ENCODE measurements at places on chromosomes 2 and 18.

DNA sequence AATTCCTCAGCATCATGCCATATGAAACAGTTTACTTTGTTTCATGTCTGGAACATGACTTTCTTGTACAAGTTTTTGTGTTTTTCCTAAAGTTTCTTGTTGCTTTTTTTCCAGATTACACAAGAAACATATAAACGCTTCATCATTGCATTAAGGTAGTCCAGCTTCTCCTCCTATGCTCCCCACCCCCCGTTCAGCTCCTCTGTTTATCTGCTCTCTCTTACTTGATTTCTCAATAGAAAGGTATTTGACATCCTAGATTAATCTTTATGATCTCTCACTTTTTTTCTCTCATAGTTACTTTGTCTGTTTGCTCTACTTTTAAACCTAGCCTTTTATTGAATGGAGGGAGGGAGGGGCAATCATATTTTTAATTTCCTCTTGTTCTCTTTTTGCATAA, 25.4 kb downstream of the SLC40A1 start:
- DNase-seq, result no peak

GRCh38 chr18:46480226-46480625, 176.8 kb downstream of the LOXHD1 start:
- no peak for DNase-seq

DNA sequence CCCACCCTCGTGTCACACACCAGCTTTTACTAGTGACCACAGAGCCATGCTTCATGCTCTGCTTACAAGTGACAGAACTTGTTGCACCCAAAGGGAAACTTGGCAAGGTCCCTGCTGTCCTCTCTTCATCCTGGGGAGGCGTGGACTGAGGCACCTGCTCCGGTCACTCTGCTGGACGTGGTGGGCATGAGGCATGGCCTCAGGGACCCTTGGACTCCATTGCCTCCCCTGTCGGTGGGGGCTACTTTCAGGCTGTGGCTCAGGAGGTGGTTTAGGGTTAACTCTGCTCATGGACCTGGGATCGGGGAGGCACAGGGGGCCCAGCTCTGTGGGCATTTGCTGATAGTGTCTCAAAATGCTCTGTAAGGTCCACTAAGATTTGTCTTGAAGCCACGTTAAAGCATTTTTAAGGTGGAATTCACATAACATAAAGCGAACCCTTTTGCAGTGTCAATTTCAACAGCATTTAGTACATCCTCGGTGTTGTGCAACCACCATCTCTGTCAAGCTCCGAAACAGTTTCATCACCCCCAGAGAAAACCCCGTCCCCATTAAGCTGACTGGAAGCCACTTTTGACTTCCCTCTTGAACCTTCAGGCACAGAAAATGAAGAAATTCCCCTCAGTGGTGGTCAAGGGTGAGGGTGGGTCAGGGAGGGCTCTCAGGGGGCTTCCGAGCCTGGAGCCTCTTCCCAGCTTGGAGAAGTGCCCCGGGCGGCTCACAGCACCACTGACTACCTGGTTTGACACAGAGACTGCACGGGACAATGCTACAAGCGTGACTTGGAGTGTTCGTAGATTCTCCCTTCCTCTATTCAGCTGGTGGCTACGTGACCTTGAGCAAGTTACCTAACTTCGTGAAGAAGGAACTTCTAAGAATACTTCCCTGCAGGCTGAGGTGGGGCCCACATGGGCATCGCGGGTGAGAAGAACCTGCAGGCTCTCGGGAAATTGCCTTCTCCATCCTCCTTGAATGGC, 100.0 kb upstream of the HDAC4 start:
- no peak for DNase-seq

DNA sequence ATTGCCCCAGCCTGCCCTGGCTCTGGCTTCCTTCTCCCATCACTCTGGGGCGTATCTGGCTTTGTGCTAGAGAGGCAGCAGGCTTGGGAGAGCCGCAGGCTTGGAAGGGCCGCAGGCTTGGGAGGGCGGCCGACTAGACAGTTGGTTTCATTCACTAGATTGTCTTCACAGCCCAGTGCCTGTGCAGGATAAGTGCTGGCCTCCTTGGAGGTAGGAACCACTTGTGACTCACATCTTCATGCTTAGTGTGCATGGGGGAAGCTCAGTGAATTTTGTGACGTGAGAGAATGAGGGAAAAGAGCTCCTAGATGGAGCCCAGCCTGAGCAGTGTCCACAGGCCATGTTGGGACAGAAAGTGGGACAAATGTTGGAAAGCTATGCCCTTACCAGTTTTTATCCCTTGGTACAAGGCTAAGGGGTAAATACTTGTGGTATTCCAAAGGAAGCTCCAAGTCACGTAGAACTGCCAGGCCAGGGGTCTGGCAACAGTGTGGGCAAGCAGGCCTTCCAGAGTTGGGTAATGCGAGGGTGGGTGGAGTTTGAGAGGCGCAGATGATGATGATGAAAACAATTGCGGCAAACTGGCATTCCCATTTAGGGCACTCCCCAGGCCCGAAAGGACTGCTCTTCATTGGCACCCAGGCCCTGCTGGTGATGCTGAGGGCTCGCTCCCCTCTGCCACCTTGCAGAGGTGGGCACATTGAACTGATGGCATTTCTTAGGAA, 100.1 kb downstream of the DDX1 start:
- DNase-seq, result no peak

DNA sequence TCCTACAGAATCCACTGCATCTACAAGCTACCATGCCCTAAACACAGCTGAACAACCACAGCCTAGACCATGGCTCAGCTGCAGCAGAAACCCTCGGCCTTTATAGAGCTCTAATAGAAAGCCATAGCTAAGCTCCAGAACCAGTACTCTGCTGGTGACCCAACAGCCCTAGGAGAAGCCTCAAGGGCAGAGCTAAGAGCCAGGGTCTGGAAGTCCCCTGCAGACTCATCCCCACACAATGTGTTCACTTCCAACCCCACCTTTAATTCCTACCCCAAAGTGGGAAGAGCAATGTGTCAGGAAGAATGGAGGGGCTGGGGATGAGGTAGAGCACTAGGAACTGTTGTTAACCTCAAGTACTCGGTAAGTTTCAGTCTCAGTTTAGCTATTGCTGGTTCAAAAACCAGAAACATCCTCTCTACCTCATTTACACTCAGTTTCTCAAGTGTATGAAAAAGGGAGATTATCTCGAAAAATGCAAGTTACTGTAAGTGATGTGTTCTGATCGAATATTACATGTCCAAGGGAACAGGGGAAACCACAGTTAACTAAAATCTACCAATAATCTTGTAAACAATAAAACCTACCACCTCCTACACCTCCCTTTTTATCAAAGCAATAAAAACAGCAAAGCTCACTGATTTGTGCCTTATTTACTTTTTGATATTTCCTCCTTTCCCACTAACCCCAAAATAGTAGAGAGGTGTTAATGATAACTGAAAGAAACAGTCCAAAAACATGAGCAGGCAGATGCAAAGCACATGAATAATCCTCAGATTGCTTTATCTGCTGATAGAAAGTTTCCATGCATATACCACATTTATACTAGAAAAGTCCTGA, 36.2 kb downstream of the THADA start:
- DNase-seq, result no peak

GRCh38 chr2:128753321-128753720, 434.7 kb upstream of the HS6ST1 start:
- no peak for DNase-seq

DNA sequence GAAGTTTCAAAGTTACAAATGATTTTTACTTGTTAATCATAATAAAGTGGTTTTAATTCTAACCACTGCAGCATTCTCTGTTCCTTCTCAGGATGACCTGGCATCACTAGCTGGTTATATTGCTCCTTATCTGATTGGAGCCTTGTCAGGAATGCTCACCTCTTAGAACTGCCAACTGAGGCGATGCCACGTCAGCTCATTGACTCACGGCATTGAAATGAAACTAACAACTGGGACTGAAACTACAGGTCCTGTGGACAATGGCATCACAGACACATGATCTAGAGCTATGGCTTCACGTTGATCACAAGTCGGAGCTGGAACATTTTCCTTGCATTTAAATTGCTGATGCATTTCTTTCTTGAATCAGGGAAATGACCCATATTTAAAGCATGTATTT, 54.9 kb upstream of the MAP2 start:
- DNase-seq, result peak; percentile 76

DNA sequence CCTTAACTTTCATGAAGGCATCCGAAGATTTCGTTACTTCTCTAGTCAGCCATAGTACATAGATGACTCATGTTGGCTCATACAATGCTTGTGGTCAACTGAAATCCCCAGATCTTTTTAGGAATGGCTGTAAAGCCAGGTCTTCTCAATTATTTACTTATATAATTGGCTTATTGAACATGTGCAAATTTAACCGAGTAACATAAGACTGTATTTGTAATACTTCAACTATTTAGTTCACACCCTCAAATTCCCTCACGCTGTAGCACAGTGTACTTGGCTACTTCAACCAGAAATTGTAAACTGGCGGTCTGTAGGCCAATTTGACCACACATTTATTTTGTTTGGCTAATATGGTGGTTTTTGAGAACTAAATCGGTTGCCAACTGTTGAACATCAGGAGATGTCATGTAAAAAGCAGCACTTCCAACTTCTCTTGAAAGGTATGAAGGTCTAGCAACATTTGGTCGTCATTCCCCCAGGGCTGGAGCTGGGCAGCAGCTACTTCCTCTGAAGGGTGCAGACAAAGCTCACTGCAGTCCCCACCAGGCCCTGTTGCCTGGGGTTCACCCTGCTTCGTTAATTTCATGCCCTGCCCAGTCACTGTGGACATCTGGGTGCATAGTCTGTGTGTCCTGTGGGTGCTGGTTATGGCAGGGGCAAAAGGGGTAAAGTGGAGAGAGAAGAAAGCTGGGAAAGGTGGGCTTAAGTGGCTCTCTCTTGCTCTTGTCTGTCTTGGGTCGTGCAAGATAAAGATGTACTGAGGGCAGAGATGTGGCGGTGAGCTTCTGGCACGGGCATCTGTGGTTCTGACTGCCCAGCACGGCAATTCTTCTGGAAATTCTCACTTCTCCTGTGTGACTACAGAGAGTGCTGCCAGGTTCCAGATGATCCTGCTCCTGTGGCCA, 3.2 kb upstream of the SH3RF3 start:
- peak; percentile 80 for DNase-seq

- DNase-seq, result no peak
Observed at GRCh38 chr2:186098821-186099220, 360.2 kb downstream of the FSIP2 start.

DNA sequence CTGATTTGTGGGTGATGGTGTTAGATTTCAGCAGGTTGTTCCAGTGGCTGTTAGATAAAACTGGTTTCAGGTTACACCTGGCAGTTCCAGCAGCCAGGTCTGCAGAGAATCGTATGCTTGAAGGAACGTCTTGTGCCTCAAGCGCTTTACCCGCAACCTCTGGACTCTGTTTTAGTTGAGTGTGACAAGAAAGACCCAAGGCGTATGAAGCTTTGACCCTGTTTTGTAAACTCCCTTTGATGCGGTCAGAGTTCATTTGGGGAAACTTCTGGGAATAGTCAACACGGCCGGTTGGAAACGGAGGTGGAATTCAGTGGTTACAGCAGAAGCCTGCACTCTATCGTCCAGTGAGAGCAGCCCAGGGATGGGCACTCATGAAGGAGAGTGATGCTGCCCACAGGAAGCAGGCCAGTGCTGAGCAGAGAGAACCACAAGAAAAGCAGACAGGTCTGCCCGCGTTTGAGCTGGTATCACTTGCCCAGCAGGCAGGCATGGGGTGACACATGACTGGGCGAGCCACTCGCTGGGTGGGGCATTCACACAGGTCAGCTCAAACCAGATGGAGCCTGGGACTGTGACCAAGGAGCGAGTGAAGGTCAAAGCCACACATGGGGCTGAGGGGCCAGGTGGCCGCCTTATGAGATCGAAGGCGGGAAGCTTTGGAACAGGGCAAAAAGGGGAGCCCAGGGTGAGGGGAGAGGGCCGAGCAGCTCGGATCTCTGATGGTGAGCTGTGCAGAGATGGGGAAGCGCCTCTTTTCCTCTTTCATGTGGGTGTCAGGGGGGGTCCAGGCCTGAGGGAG, 99.6 kb upstream of the MBOAT2 start:
- DNase-seq, result no peak

GRCh38 chr2:82825410-82826090, 1633.5 kb downstream of the SUCLG1 start:
- DNase-seq, result no peak

- DNase-seq, result no peak
Observed at GRCh38 chr2:185335879-185336278, 402.7 kb upstream of the FSIP2 start.

GRCh38 chr2:140353541-140353940, 1573.4 kb upstream of the NXPH2 start:
- DNase-seq, result no peak

GRCh38 chr2:236177967-236178889, 10.0 kb upstream of the GBX2 start:
- peak; percentile 88 for DNase-seq

Data from AG20443 (cell line).